CD8-positive, alpha-beta T cell (primary cell): ENCODE measurements at places on chromosomes 12 and 14.

GRCh38 chr14:44863271-44863670 lies 98.5 kb downstream of the KLHL28 start:
- no peak for DNase-seq

GRCh38 chr12:47576289-47576945 lies 129.4 kb downstream of the RPAP3 start:
- no peak for DNase-seq

GRCh38 chr12:92987362-92987761 lies 58.3 kb upstream of the EEA1 start:
- no peak for DNase-seq

DNA sequence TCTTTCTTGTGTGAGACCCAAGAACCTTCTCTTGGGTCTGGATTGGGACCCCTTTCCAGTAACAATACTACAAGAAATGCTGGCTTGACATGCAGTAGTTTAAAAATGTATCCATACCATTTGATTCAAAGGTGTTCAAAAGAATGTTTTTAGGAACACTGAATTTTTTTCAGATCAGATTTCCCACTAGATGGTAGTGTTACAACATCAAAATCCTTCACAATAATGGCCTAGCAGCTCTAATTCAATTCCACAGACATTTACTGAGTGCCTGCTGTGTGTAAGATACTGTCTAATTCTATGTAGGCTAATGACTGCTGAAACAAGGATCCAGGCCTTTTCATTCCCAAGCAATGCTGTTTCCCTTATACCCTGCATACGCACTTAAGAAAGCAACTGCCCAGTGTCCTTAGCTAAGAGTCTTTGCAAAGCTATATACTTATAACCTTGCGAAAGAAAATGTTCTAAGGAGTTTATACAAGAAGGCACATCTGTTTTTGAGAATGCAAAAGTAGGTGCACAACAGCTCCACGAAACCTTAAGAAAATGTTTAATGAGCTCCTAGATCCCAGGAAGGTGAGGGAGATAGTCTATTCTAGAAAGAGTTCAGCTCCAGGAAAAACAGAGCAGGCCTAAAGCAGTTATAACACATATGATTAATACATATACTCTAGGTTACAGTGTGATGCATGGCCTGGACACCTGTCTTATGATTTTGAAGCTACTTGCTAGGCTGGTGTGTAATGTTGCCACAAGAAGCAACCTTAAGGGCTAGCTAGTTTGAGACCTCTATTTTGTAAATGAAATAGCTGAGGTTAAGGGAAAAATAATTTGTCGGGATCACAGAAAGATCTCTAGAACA lies 50.9 kb upstream of the PKP2 start:
- DNase-seq, result no peak

DNA sequence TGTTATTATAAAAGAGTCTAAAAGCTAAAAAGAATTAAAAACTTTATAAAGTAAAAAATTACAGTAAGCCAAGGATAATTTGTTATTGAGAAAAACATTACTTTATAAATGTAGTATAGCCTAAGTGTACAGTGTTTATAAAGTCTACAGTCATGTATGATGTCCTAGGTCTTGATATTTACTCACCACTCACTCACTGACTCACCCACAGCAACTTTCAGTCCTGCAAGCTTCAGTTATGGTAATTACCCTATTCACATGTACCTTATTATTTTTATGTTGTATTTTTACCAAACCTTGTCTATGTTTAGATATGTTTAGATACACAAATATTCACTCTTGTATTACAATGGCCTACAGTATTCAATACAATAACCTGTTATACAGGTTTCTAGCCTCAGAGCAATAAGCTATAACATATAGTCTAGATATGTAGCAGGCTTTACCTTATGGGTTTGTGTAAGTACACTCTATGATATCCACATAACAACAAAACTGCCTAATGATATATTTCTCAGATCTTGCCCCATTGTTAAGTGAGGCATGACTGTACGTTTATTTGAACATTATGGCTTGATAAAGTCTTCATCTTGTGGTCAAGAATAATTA lies 113.7 kb upstream of the KITLG start:
- no peak for DNase-seq

DNA sequence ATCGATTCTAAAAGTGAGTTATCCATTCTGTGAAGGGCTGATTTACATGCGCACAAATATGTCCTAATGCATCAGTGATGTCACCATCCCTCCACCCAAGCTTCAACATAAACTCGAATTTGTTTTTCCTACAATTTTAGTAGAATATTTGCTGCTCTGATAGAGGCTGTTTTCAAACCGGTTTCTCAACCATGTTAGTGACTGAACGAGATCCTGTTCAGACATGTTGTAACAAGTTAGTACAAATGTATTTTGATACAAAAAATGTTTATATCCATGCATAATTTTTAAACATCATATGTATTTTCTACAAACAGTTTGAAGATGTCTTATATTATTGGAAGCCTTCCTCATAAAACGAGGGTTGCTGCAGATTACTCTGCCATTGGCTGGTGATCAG lies 12.7 kb upstream of the PRB2 start:
- DNase-seq, result no peak

DNA sequence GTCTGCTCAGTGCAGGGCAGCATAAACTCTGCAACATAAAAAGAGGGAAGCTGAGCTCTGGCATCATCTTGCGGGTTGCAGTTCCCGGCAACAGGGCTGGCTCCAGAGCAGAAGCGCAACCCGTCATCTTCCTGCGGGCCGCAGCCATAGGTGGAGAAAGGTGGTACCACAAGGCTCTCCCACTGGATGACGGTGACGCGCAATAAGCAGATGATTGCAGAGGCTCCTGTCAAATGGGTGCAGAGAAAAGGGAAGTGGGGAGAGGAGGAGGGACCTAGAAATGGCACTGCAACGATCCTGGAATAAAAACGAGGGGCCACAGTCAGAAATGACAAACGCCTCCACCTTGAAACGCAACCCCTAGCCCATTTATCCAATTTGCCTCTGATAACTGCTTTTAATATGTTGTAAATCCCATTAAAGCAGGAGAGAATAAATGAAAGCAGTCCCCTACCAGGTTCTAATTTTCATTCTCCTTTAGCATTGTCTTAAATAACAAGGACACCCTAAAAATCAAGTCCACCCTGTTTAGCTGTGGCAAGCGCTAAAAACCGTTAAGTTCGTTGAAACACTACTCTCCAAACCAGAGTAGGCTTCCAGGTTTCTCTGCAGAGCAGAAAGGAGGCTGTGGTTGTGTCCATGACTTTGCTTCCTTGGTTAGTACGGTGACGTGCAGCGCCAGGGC lies 30.9 kb upstream of the TUBA1C start:
- peak; percentile 6 for DNase-seq

DNA sequence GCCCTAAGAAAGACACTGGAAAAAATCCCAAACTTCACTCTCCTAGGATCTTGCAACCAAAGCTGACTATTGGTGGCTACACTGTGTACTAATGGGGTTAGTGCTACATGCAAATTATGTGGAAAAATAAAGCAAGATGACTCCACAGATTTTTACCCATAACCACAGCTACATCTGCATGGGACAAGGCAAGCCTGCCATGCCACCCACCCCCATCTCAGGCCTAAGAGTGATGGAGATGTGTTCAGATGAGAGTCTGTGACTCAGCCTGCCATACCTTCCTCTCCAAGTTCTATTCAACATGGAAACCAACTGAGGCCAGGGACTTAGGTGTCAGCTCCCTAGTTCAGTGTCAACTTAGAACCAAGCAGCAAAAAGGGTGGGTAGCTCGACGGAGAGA lies 206.2 kb downstream of the PELI2 start:
- DNase-seq, result no peak

GRCh38 chr14:55221186-55221585 lies 29.8 kb upstream of the DLGAP5 start:
- DNase-seq, result no peak

GRCh38 chr14:31578266-31578665 lies 17.1 kb downstream of the NUBPL start:
- DNase-seq, result no peak

GRCh38 chr14:52125885-52126284 lies 57.0 kb upstream of the NID2 start:
- DNase-seq, result no peak

DNA sequence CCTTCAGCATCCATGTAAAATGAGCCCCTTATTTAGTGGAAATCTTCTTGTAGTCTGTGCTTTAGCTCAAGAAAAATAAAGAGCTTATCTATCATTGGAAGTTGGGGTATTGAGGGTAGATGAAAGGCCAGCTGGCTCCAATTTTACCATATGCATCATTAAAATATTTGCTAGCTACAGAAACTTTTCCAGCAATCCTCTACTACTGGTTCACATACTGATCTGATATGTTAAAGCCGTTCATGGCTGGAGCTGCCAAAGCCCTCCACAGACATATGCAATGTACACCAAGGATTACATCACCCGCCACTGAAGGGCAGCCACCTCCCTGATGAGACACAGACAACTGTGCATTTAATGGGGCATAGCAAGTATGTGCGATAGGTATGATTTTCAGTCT lies 1205.3 kb downstream of the GALC start:
- DNase-seq, result no peak

DNA sequence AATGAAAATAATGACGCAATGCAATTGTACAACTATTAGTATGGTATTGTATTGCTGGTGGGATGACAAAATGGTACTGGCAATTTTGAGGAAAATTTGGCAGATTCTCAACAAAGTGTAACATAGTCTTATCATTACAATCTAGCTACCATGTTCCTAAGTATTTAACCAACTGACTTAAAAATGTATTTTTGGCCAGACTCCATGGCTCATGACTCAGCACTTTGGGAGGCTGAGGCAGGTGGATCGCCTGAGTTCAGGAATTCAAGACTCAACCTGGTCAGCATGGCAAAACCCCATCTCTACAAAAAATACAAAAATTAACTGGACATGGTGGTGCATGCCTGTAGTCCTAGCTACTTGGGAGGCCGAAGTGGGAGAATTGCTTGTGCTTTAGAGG lies 1409.5 kb downstream of the AACS start:
- DNase-seq, result no peak

DNA sequence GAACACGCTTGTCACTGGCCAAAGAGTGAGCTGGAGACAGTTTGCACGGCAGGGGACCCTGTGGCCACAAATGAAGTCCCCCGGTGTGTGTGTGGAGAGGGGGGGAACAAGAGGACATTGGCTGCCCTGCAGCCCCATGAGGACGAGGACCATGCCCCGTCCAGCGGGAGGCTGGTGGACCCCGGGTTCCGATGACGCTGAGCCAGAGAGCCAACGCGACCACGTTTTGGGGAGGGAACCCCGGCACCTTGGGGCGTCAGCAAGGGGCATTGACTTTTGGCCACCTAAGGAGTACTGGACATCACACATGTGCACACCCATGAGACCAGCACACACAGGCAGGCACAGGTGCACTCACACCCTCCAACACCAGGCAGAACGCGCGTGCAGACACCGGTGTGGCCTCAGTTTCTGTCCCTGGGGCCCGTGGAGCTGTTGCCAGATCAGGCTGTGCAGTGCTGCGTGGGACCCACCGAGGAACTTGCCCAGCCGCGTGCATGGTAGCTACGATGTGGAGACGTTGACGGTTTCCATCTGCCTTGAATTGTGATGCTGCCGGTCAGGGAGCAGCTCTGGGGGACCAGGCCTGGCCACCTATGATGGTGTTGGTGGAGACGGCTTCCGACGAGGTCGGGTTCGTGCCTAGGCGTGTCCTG lies 26.5 kb downstream of the NOC4L start:
- DNase-seq, result no peak

- DNase-seq, result no peak
Observed at GRCh38 chr12:70080566-70080965, 162.7 kb upstream of the CNOT2 start.

DNA sequence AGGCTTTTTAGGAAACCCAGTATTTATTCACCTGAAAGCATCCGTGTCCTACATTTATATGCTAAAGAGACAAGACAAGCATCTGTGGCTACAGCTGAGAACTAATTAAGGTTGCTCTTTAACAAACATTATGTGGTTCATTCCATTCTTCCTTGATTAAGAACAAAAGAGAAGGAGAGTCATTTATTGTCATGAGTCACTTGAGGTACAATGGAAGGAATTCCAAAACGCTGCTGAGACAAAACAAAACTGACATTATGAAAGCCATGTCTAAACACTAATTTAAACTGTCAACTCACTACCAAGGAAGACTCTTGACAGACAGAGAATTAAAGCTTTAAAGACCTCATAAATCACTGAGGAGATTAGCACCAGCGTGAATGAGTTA lies 214.4 kb downstream of the BMP4 start:
- DNase-seq, result no peak

- no peak for DNase-seq
Observed at GRCh38 chr14:68147303-68147702, 327.7 kb downstream of the RAD51B start.

GRCh38 chr12:23867794-23868193 lies 81.7 kb downstream of the SOX5 start:
- DNase-seq, result no peak

GRCh38 chr12:100458191-100458590 lies 15.5 kb upstream of the NR1H4 start:
- DNase-seq, result no peak

GRCh38 chr14:104477666-104478380 lies 101.7 kb upstream of the C14orf180 start:
- DNase-seq, result no peak
